Astrocyte (in vitro differentiated cells and primary cell): ENCODE measurements at places on chromosomes 16 and 17.
A peak's percentile ranks its signal among the peaks of the same experiment; 100 is the strongest.

DNA sequence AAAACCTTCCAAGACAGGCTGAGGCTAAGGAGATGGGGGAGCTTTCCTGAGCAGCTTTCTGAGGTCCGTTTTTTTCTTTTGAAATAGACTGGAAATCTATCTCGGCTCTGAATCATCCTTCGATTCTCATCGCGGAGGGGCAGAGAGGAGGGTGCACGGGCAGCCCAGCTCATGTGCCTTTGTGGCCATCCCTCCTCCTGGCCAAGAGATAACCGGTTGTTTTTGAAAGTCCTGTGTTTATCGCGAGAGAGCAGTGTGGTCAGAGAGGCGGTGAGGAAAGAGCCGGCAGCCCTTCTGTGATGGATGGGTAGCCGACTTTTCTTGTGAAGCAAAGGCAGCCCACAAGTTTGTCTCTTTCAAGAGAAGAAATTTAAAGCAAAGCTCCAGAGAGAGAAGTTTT is 191.6 kb downstream of the CCDC182 start:
- H3K4me1 ChIP-seq = peaks cover 42% of the 10 kb centered on the region
- H3K27ac ChIP-seq = peak overlapping the region; percentile 39
- peak; percentile 80 for DNase-seq
- H3K36me3 ChIP-seq = no peaks in the 10 kb centered on the region

GRCh38 chr16:24524855-24525677 is 14.3 kb upstream of the RBBP6 start:
- no peaks in the 10 kb centered on the region for H3K27me3 ChIP-seq
- no peak for DNase-seq
- no peak overlapping the region for H3K4me3 ChIP-seq
- no peaks in the 10 kb centered on the region for H3K36me3 ChIP-seq

DNA sequence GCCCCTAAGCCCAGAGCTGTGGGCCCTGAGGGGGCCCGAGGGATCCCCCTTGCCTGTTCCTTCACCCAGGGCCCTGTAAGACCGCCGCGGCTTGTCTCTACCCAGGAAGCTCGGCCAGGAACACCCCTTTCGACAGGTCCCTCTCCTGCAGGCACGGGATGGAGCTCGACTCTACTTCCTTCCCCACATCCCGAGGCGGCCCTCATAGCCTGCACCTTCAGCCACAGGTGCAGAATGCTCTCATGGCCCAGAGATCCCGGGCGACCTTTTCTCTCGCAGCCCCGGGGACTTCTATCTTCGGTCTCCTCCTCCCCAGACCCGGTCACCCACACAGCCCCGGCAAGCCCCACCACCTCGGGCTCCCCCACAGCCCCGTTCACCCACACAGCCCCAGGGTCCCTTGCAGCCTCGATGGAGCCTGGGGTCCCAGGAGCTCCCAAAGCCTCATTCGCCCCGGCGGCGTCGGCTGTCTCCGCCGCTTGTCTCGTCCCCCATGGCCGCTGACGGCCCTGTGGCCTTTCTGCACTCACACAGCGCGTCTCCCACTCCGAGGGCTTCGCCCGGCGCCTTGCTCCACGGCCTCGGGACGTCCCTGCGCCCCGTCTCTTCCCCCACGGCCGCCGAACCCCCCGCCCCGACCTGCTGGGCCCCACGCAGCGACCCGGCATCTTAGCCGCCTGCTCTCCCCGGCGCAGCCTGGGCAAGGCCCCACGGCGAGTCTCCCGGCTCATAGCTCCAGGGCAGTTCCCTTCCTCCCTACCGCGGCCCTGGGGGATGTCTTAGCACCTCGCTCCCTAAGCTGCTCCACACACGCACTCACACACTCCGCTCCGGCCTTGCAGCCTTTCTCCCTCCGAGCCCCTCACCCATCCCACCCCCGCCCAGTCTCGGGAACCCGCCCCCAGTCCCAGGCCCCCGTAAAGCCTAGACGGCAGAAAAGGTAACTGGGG is 650 bp downstream of the KIAA0753 start:
- DNase-seq = peak; percentile 46
- H3K27ac ChIP-seq = peak overlapping the region; percentile 76
- peaks cover 12% of the 10 kb centered on the region for H3K36me3 ChIP-seq
- no peaks in the 10 kb centered on the region for H3K27me3 ChIP-seq
- peak overlapping the region; percentile 78 for H3K4me3 ChIP-seq

- H3K4me1 ChIP-seq = peaks cover 14% of the 10 kb centered on the region
- H3K27ac ChIP-seq = peak overlapping the region; percentile 62
- H3K36me3 ChIP-seq = no peaks in the 10 kb centered on the region
- H3K4me3 ChIP-seq = peak overlapping the region; percentile 80
Observed at GRCh38 chr16:87392821-87393679, 914 bp downstream of the MAP1LC3B start.

DNA sequence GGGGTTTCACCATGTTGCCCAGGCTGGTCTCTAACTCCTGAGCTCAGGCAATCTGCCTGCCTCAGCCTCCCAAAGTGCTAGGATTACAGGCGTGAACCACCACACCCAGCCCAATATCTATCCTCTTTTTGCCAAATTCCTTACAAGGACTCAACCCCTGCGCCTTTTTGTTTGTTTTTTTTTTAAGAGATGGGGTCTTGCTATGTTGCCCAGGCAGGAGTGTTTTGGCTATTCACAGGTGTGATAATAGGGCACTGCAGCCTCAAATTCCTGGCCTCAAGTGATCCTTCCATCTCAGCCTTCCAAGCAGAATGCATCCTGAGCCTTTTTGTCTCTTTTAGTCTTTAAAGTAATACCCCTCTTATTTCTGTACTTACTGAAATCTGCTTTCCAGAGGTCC is 17.0 kb downstream of the SP2 start:
- DNase-seq = no peak
- no peaks in the 10 kb centered on the region for H3K27me3 ChIP-seq
- H3K4me1 ChIP-seq = no peaks in the 10 kb centered on the region
- H3K36me3 ChIP-seq = no peaks in the 10 kb centered on the region
- no peak overlapping the region for H3K4me3 ChIP-seq

GRCh38 chr17:71273441-71273840 is 847.4 kb upstream of the SOX9 start:
- H3K4me1 ChIP-seq = no peaks in the 10 kb centered on the region
- no peak for DNase-seq
- no peaks in the 10 kb centered on the region for H3K36me3 ChIP-seq
- no peaks in the 10 kb centered on the region for H3K27me3 ChIP-seq
- no peak overlapping the region for H3K27ac ChIP-seq

DNA sequence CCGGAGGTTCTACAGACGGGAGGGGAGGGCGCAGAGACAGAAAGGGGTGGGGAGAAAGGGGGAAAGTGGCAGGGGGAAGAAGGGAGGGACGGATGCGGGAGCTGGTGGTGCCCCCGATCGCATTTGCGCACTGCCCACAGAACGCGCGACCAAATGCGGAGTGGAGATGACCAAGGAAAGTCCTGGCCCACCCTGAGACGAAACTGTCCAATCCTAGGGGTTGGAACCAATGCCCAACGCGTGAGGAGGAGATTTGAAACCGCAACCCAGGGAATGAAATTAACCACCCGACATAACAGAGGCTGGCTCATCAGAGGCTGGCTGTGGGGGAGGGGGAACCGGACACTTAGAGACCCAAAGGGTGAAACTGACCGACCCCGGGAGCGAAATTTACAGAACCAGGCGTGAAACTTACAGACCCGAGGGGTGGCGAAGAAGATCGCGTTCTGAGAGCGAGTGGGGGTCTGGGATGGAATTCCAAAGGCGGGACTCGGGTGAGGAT is 1.4 kb downstream of the HES7 start:
- peak overlapping the region; percentile 60 for H3K4me3 ChIP-seq
- no peaks in the 10 kb centered on the region for H3K36me3 ChIP-seq
- no peak overlapping the region for H3K27ac ChIP-seq
- H3K27me3 ChIP-seq = peaks cover 20% of the 10 kb centered on the region
- DNase-seq = peak; percentile 31

DNA sequence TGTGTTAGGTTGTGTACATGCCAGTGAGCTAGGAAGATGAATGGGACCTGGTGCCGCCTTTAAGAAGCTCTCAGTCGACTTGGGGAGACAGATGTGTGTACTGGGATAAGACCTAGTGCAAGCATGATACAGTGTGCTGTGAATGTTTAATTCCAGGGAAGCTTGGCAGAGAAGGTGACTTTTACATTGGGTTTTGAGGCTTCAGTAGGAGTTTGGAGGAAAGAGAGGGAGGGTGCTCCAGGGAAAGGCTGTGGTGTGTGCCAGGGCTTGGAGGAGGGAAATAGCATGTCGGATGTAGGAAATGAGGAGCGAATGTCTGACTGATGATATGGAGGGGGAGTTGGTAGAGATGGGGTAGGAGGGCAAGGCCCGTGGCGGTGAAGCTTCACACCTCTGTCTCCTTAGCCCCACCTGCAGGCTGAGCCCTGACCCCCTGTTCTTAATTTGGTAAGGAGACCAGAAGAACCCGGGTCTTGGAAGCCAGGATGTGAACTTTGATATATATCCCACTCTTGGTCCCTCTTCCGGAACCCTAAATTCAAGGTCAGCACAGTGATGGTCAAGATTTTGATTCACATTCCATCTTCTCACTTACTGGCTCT is 76.6 kb downstream of the PLCG2 start:
- DNase-seq = no peak
- no peaks in the 10 kb centered on the region for H3K36me3 ChIP-seq
- H3K27ac ChIP-seq = no peak overlapping the region
- no peak overlapping the region for H3K4me3 ChIP-seq

DNA sequence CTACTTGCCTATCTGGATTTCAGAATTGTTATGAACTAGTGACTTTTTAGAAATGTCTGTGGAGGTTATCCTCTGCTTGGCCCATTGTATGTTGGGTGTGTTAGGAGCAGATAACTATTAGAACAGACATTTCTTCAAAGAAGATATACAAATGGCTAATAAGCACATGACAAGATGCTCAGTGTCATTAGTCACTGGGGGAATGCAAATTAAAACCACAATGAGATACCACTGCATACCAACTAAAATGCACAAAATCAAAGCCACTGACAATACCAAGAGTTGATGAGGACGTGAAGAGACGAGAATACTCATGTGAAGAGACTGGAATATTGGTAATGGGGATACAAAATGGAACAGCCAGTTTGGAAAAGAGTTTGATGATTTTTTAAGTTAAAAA is 39.2 kb downstream of the CEP112 start:
- H3K27ac ChIP-seq = no peak overlapping the region
- DNase-seq = peak; percentile 53
- H3K4me1 ChIP-seq = no peaks in the 10 kb centered on the region
- no peaks in the 10 kb centered on the region for H3K36me3 ChIP-seq
- H3K4me3 ChIP-seq = no peak overlapping the region

- no peaks in the 10 kb centered on the region for H3K36me3 ChIP-seq
- H3K27ac ChIP-seq = no peak overlapping the region
- H3K4me1 ChIP-seq = no peaks in the 10 kb centered on the region
- DNase-seq = no peak
- no peak overlapping the region for H3K4me3 ChIP-seq
- H3K27me3 ChIP-seq = no peaks in the 10 kb centered on the region
Observed at GRCh38 chr17:61699032-61699431, 108.0 kb upstream of the NACA2 start.

- H3K36me3 ChIP-seq = no peaks in the 10 kb centered on the region
- DNase-seq = no peak
- H3K27ac ChIP-seq = no peak overlapping the region
Observed at GRCh38 chr17:8133399-8133798, 9.5 kb upstream of the HES7 start.

GRCh38 chr17:82583720-82584234 is 64.2 kb downstream of the FOXK2 start:
- peaks cover 15% of the 10 kb centered on the region for H3K36me3 ChIP-seq
- DNase-seq = no peak
- no peaks in the 10 kb centered on the region for H3K27me3 ChIP-seq
- H3K4me3 ChIP-seq = no peak overlapping the region

DNA sequence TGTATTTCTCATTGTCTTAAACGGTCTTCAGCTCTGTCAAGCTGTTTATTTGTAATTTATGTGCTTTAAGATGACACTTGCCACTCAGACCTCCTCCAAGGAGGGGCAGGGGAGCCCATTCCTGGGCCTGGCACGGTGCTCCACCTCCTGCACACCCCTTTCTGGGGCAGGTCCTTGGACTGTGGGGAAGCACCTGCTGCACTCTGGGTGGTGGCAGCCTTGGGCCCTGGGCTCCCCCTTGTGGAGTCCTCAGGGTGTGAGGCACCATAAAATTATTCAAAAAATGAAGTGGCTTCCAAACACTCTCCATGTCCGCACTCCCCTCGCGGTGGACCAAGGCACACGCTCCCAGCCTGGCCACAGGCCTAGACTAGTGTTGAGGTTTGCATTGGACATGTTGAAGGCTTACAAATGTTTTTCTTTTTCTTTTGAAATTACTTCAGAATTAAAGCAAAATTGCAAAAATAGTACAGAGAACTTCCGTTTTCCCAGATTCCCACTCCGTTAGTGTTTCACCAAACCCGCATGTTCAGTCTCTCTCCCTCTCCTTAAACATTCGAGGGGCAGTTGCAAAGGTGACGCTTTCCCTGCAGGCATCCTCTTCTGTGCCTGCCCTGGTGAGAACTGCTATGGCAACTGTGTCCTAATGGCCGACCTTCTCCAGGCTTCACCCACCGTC is 32.4 kb downstream of the FOXK2 start:
- peak; percentile 62 for DNase-seq
- peaks cover 8% of the 10 kb centered on the region for H3K4me1 ChIP-seq
- H3K27me3 ChIP-seq = no peaks in the 10 kb centered on the region
- no peak overlapping the region for H3K4me3 ChIP-seq

DNA sequence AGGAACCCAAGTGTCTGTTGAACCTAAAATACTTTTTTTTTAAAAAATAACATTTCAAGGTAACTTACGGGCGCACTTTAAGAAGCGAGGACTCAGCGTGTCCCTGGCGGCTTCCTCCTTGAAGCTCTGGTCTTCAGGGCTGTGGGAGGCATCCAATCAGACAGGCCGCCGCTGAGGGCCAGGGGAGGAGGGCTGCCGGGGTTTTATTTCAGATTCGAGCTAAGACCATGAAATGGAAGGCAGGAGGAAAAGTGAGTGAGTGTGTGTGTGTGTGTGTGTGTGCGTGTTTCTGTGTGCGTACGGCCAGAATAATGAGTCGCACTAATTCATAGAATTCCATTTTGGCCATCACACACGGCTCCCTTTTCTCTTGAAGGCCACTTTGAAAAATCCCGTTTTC is 41.1 kb downstream of the C16orf78 start:
- no peaks in the 10 kb centered on the region for H3K27me3 ChIP-seq
- H3K27ac ChIP-seq = no peak overlapping the region
- DNase-seq = no peak

DNA sequence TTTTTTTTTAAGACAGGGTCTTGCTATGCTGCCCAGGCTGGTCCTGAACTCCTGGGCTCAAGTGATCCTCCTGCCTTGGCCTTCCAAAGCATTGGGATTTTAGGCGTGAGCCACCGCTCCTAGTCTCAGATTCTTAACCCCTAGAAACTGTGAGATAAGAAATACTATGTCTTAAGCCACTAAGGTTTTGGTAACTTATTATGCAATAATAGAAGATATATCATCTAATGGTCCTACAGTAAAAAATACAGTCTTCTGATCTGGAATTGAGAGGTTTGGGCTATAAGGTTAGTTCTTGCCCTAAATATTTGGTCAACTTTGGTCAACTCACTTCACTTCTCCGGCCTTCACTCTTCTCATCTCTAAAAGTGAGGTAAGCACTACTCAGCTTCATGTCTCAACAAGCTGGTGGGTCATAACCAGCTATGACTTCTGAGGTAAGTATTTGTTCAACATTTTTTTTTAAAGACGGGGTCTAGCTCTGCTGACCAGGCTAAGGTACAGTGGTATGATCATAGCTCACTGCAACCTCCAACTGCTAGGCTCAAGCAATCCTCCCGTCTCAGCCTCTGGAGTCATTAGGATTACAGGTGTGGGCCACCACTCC is 14.7 kb downstream of the RAD51D start:
- DNase-seq = no peak
- peaks cover 5% of the 10 kb centered on the region for H3K36me3 ChIP-seq
- H3K27me3 ChIP-seq = no peaks in the 10 kb centered on the region
- H3K27ac ChIP-seq = no peak overlapping the region

GRCh38 chr17:6420173-6420641 is 14.7 kb downstream of the AIPL1 start:
- H3K36me3 ChIP-seq = no peaks in the 10 kb centered on the region
